CD4-positive, alpha-beta T cell treated with Interleukin-15 for 4 hours (primary cell): ENCODE measurements at places on chromosomes 4 and X.

- no peak for DNase-seq
Observed at GRCh38 chr4:76053730-76054129, 17.9 kb upstream of the CXCL11 start.

- DNase-seq, result no peak
Observed at GRCh38 chrX:153517423-153517822, at the start of gene ATP2B3. ATP2B3 (plus strand) TSS chrX:153517642; CDS start chrX:153536248, 18,606 bp downstream.

- DNase-seq, result peak; percentile 21
Observed at GRCh38 chr4:105715692-105716278, 7.2 kb downstream of the GSTCD start.

DNA sequence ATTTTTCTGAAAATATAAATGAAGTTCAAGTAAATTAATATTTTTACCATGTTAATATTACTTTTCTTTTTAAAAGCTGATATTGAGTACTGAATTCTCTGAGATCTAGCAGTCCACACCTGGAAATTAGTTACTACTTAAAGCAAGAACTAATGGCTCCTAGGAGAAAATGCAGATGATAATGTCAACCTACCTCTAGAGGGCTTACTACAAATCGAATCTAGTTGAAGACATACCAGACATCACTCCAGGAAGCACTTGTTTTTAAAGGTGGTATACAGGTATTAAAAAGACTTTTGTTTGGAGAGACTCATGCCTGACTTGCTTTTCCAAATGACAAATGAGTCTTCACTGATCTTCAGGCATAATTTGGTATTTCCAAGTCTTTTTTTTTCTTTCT, 516.4 kb upstream of the BOD1L1 start:
- no peak for DNase-seq

DNA sequence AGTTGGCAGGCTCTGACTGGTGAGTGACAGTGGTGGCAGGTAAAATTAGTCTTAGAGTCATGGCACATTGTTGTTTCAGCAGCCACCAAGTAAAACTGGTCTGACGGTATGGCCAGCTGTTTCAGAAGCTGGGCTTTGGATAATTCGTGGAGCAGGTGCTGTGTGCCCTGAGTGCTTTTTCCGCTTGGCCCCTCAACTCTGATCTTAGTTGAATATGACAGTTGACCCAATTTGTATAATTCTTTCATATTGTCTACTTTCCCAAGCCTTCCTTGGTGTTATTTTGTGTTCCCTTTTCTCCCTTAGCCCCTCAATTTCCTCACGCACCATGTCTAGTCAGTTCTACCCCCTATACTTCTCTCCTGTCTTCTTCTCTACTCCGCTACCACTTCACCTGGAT, 32.0 kb downstream of the CDS1 start:
- DNase-seq, result no peak

GRCh38 chr4:167779280-167779679, 313.1 kb upstream of the ANXA10 start:
- no peak for DNase-seq

DNA sequence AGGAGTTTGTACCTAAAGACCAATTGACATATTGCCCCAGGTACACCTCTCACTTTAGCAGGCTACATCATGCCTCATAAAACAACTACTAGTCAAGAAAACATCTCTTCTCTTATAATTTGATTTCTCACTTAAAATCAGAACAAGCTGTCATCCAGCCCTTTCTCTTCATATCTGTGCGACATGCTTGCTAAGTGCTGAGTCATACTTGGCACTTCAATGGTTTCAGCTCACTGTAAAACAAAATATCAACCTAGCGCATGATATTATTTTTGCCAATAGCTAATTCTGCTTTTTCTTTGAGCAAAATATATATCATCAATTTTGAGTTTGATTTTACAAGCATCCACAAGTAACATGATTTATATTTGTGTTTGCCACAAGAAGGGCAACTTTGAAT, 27.9 kb upstream of the FUNDC1 start:
- no peak for DNase-seq

- DNase-seq, result no peak
Observed at GRCh38 chr4:105283501-105283900, 136.8 kb downstream of the TET2 start.

GRCh38 chrX:150543230-150544155, 24.9 kb upstream of the MTM1 start:
- DNase-seq, result no peak

DNA sequence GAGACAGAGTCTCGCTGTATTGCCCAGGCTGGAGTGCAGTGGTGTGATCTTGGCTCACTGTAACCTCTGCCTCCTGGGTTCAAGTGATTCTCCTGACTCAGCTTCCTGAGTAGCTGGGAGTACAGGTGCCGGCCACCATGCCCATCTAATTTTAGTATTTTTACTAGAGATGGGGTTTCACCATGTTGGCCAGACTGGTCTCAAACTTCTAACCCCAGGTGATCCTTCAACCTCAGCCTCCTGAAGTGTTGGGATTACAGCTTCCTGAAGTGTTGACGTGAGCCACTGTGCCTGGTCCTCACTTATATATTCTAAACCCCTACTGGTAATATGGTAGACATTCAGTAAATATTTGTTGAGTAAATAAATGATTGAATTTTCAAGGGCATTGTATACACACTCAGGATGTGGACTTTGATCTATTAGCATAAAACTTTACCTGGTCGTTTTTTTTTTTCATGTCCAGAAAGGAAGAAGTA, 33.0 kb downstream of the MTHFD2L start:
- DNase-seq, result no peak

- no peak for DNase-seq
Observed at GRCh38 chr4:78129383-78130108, 72.4 kb downstream of the FRAS1 start.

- DNase-seq, result no peak
Observed at GRCh38 chrX:109533631-109534030, 3.0 kb upstream of the NXT2 start.

DNA sequence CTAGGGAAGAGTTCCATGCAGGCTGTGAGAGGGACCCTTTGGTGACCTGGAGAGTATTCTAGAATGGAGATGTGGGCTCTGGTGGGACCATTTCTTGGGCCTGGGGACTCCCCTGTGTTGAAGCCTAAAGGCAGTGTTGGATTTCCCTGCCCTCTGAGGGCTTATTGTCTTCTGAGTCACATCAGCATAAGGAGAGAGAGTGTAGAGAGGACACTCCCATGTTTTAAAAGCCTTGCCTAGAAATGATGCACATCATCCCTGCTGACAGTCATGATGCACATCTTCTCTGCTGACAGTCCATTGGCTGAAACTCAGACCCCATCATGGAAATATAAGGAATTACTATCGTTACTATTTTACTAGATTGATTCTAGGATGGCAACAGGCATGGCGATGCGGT, 51.9 kb downstream of the FAM114A1 start:
- DNase-seq, result no peak

GRCh38 chr4:1762264-1763010, 30.7 kb upstream of the FGFR3 start:
- no peak for DNase-seq

GRCh38 chr4:6546681-6547447, 28.1 kb upstream of the MAN2B2 start:
- peak; percentile 47 for DNase-seq

DNA sequence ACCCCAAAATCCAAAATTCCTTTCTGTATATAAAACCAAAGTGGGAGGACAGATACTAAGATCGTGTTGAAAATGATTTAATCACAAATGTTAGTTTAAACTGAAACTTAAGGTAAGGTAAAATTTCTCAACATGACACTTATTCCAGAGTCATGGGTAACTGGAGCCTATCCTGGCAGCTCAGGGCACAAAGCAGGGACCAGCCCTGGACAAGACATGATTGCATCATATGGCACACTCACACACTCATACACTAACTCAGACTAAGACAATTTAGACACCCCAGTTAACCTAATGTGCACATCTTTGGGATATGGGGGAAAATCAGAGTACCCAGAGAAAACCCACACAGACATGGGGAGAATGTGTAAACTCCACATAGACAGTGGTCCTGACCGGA, 244.1 kb upstream of the TEX13A start:
- DNase-seq, result no peak

DNA sequence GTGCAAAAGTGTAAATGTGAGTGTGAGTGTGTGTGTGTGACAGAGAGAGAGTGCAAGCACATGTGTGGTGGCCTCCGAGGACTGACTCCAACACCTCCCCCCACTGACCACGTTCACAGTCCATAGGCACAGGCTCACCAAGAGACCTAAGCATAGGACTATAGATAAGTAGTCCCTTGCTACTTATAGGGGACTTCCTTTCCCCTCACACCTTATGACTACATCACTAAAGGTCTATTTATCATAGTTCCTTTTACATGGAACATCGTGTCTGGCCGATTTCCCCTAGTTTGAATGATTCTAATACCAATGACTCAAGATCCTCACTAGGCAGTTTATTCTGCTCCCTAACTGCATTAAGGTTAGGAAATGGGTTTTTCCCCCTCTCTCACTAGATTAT, 17.8 kb downstream of the FRMPD3 start:
- no peak for DNase-seq

- no peak for DNase-seq
Observed at GRCh38 chrX:122622795-122623194, 561.3 kb upstream of the GRIA3 start.

- DNase-seq, result no peak
Observed at GRCh38 chrX:56762707-56763555, 33.9 kb downstream of the NBDY start.

DNA sequence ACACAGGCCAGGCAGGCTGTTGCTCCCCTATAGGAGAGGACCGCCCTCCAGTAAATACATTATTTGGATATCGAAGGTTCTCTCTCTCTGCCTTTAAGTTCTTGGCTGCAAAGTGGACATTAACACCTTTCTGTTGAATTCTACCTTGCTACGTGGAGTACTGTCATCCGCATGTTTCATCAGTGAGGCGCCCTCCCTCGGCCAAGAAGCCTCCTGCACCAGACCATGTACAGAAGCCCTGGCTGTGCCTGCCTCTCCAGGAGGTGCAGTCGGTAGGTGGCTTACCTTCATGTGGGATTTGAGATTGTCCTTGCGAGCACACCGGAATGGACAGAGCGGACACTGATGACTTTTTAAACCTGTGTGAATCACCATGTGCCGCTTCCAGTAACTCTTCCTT, 46.7 kb downstream of the ZNF827 start:
- DNase-seq, result no peak

GRCh38 chr4:47525154-47525819, 40.2 kb downstream of the ATP10D start:
- no peak for DNase-seq

GRCh38 chrX:110407910-110408545, 49.4 kb downstream of the RTL9 start:
- peak; percentile 65 for DNase-seq

DNA sequence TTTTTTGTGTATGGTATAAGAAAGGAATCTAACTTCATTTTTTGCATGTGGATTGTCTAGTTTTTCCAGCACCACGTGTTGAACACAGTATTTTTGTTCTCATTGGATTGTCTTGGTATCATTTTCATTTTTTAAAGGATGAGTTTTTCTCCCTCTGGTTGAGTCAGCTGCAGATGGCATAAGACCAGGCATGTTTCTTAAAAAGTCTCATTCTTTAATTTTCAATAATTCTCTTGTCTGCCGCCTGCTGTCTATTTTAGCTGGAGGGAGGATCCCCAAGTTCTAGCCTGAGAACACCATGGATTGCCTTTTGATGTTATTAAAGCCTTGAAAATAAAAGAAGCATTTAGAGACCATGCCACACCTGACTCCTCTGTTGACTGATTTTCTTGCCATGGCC, 263.8 kb downstream of the ARHGAP24 start:
- DNase-seq, result no peak

DNA sequence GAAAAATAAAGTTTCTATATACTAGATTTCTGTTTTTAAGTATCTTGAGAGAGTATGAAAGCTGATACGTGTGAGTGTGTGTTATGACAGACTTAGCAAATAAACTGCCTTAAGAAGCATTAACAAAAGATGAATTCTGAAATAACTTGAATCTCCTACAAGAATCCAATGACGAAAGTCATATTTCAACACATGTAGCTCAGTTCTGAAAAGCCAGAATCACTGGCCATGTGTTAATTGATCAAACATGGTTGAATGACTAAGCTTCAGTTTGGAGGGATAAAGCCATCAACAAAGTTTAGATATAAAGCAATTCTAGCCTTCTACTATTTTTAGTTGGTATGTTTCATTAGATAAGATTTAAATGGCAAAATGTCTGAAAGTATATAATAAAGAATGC, 88.5 kb upstream of the ETNPPL start:
- DNase-seq, result no peak

DNA sequence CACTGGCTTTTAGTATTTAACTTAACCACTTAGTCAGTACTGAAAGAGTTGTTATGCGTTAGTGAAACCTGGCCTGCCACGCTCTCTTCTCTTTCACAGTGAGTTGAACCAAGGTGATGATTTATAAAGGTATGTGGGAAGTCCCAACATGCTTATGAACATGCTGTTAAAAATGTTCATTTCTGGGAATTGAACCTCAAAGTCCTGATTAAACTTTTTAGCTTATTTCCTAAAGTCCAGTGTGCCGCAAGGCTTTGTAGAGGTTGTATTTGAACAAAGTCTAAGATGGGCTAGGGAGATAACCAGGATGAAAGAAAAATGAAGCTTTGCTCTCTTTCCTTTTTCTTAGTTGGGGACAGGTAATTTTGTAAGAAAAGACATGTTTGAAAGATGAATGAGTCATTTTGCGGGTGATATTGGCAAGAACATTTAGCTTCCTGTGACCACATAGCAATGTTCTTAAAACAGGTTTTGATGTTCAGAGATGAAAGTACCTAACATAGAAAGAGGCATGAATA, 270.3 kb downstream of the DTHD1 start:
- peak; percentile 0 for DNase-seq

DNA sequence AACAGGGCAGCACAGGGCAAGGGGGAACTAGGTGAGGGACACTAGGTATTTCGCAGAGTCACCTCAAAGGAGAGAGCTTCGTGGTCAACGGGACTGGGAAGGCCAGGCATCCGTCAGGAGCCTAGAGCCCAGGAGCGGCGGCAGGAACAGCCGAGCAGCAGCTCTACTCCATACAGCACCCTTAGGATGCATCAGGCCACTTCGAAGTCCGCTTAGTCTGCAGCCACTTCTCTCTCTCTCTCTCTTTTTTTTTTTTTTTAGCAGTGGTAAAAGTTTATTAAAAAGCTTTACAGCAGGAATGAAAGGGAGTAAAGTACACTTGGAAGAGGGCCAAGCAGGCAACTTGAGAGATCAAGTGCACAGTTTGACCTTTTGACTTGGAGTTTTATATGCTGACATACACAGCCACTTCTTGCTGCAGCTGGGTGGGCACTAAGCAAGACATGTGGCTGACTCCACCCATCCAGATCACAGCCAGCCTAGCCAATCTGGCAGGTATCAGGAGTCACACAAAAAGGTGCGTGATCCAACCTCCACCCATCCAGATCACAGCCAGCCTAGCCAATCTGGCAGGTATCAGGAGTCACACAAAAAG, 209.7 kb upstream of the RADX start:
- no peak for DNase-seq

GRCh38 chrX:86379209-86379608, 231.0 kb downstream of the DACH2 start:
- no peak for DNase-seq
